ENCODE measurements at places on chromosomes 1 and 21.

DNA sequence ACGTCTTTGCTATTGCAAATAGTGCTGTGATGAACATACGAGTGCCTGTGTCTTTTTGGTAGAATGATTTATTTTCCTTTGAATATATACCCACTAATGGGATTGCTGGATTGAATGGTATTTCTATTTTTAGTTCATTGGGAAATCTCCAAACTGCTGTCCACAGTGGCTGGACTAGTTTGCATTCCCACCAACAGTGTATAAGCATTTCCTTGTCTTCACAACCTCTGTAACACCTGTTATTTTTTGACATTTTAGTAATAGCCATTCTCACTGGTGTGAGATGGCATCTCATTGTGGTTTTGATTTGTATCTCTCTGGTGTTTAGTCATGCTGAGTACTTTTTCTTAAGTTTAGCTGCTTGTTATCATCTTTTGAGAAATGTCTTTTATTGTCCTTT is 215.0 kb downstream of the FMN2 start:
- DNase-seq: no peak

GRCh38 chr1:240732390-240732789 is 120.4 kb upstream of the GREM2 start:
- DNase-seq: peak; percentile 6

GRCh38 chr1:36207339-36207738 is 16.9 kb upstream of the THRAP3 start:
- DNase-seq: no peak

GRCh38 chr1:231748760-231749415 is 122.3 kb downstream of the DISC1 start:
- DNase-seq: peak; percentile 63

GRCh38 chr1:118821801-118822200 is 166.3 kb downstream of the TBX15 start:
- DNase-seq: no peak

- DNase-seq: peak; percentile 40
Measured at GRCh38 chr1:158998781-158999161, 10.9 kb upstream of the IFI16 start.

DNA sequence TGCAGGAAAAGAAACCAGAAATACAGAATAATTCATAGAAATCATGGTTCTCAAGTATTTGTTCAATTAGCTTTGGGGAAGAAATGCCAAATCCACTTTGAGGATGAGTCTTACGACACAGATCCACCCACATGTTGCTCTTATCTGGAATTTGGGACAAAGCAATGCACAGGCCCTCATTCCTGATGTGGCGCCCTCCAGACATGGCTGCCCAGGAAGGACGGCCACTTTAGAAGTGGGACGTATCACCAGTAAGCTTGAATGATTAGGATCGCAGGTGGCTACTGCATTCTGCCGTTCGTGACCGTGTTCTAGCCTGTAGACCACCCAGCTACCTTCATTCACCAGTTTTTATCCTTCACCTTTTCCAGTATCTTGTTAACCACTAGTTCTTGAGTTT is 20.1 kb upstream of the NCMAP start:
- no peak for DNase-seq

GRCh38 chr21:42959728-42960127 is 14.6 kb upstream of the PKNOX1 start:
- no peak for DNase-seq

DNA sequence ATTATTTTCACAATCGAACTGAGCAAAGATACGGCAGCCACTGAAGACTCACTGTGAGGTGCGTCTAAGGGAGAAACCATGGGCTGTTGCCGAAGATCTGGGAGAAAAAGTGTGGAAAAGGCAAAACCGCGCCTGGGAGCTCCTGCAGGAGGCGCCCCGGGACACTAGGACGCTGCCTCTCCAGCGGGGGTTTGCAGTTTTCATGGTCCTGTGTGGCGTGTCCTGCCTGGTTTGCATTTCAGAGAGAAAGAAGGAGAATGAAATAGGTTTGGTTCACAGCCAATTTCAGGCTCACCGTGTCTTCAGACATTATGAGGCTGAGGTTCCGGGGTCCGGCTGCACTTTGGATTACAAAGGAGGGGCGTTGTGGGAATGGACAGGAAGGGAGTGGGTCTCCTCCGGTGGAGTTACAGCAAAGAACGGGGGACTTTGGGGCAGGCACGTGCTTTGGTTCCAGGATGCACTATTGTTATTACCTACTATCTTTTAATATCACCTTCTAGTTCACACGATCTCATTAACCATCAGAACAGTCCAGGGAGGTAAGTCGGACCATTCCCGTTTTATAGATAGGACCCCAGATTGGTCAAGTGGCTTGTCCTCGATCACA is 179.8 kb downstream of the DYRK1A start:
- no peak for DNase-seq

DNA sequence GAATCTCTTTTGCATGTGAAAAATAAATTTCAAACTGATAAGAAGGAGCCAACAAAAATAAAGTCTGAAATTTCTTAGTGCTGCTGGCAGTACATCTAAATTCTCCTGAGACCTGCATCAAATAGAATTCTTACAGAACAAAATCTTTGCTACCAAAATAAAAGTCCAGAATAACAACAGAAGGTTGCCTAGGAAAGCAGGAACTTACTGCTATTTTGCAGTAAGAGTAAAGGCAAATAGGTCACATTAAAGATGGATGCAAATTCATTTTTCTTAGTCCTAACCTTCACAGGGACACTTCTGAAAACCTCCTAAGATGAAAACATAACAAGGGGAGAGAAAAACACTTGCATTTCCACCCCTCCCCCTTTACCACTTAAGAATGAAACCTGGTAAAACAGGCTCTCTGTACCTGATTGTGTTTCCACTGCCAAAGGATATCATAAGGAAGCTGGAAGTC is 59.0 kb downstream of the RUSC1 start:
- DNase-seq: no peak

DNA sequence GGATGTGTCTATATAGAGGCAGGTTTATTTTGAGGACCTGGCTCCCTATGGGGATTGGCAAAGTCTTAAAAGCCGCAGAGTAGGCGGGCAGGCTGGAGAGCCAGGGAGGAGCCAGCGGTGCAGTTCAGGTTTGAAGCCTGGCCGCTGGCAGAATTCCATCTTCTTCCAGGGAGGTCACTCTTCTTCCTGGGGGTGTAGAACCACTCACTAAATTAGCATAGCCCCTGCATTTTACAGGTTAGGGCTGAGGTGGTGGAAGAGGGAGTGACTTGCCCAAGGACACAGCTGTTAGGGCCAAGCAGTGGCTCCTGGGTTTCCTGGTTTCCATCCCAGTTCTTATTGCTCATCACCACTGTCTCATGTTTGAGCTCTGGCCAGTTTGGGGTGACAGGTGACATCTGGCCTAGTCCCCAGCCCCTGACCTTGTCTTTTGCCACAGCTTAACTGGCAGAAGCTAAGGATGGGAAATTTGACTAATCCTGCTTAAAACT is 1.4 kb downstream of the PINK1 start:
- DNase-seq: peak; percentile 7

DNA sequence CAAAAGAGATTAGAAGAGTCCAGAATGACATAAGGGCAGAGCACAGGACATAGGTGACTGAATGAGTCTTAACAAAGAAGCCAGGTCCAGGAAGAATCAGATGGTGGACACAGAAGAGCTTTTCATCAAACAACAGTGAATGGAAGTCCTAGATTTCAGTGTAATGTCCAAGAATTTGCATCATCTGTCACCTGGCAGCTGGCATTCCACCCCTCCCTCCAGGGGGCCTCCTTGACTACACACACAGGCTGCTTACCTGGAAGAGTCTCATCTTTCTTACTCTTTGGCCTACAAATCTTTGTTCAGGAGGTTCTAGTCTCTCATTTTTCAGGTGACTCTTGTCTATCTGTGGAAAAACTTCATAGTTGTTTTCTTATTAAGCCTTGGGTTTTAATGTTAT is 36.2 kb downstream of the GORAB start:
- DNase-seq: no peak

- DNase-seq: peak; percentile 69
Measured at GRCh38 chr1:33384040-33384812, 46.7 kb downstream of the PHC2 start.

DNA sequence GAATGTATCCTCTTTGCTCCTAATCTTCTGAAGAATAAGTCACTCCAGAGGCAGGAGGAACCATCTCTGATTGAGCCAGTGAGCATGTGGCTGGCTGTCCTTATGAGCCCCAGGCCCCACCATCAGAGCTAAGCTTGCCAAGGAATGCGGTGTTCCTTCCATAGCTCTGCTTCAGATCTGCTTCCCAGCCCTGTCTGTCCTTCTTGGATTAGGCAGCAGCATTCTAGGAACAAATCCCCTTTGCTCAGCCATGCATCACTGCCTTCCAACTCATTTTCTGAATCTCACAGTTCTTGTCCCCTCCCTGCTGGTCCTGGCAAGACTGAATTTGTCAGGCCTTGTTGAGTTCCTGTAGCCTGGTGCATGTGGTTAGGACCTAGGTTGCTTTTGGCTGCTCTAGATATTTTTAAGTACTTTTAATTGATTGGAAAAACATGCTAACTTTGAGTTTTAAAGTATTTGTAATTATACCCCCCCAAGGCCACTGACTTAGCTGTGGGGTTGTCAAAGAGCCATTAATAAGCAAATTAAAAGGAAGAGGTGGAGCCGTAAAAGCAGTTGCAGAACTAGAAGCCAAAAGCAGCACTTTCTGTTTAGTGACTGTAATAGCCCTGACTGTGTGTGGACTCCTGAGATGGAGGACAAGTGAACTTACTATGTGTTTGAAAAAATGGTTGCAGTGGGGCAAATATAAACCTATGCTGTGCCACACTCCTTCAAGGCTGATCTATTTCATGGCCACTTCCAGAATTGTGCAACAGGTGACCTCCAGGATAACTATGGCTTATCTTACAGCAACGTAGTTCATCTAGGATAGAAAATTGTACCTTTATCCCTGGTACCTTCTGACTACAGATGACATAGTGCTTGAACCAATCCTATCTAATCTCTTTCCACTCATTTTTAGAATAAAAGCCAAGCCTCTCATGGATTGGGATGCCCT is 61.3 kb upstream of the BACH1 start:
- DNase-seq: no peak

DNA sequence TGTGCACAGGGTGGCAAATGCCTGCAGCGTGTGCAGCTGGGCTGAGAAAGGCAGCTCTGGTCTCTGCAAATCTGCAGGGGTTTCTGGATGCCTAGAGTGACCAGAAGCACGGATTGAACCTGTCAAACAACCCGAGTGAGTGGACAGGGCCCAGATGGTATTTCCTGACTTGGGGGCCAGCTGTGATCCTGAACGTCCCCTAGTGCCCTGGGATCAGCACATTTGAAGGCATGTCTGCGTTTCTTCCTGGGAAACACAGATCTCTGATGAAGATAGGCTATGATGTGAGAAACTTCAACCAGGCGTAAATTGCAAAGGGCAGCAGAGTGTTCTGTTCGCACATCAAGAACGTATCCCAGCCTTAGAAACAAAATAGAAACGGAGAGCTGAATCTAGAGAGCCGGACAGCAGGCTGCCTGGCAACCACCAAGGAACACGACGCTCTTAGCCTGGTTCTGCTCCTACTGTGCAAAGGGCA is 163.1 kb downstream of the KCNJ6 start:
- no peak for DNase-seq

GRCh38 chr1:26302733-26303405 is 3.6 kb downstream of the UBXN11 start:
- no peak for DNase-seq

DNA sequence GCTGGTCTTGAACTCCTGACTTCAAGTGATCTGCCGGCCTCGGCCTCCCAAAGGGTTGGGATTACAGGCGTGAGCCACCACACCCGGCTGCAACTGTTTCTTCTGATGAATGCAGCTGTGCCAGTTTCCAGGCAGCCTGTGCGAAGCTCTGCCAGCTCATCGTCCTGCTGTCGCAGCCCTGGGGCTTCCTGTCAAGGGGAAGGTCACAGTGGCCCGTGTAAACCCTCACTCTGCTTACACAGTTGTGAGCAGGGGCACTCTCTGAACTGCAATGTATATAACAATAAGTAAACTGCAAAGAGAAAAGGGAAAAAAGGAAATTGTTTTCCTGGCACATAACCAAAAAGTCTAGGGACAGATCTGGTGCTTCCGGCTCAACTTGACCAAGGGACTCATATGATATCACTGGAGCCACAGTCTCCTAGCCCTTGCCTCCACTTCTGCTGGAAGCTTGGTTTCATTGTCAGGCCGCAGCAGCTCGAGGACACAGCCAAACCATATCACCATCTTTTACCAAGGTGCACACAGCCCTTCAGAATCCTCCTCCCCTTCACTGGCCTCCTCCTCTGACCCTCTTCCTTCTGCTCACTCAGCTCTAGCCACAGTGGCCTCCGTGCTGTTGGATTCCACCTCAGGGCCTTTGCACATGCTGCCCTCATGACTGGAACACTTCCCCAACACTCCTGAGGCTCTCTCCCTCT is 22.8 kb upstream of the LBR start:
- DNase-seq: no peak

DNA sequence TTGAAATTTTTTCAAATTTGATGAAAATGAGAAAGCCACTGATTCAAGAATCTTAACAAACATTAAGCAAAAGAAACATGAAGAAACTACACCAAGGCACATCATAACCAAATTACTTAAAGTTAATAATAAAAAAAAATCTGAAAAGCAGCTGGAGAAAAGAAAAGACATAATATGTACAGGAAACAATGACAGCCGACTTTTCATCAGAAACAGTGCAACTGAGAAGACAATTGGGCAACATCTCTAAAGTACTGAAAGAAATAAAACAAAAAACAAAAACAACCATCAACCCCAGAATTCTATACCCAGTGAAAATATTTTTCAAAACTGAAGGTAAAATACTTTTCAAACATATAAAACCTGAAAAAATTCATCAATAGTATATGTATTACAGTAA is 73.8 kb upstream of the DMRTA2 start:
- no peak for DNase-seq

GRCh38 chr1:7558481-7558880 is 212.6 kb upstream of the VAMP3 start:
- no peak for DNase-seq

- DNase-seq: no peak
Measured at GRCh38 chr1:229230893-229231753, 39.8 kb upstream of the RAB4A start.

DNA sequence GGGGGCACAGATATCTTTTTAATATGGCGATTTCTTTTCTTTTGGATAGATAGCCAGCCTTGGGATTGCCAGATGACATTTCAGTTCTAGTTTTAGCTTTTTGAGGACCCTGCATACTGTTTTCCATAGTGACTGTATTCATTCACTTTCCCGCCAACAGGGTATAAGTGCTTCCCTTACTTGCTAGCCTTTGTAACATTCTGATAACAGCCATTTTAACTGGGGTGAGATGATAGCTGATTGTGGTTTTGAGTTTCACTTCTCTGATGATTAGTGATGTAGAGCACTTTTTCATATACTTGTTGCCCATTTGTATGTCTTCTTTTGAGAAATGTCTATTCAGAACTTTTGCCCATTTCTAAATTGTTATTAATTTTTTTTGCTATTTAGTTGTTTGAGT is 151.9 kb downstream of the NTPCR start:
- no peak for DNase-seq

DNA sequence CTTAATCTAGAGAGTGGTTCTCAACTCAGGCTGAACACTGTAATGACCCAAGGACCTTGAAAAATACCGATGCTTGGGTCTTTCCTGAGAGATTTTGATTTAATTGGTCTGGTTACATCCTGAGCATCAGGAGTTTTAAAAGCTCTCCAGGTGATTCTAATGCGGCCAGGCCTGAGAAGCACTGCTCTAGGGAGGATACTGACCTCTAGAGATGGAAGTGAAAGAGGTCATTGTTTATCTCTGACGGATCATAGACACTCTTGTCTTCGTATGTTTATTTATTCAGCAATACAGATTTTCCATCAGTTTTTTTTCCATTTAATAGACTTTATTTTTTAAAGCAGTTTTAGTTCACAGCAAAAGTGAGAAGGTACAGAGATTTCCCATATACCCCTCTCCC is 54.5 kb upstream of the IGSF5 start:
- no peak for DNase-seq
